ENCODE measurements at places on chromosomes 11 and 22.

GRCh38 chr11:1654388-1655167 is 25.0 kb downstream of the KRTAP5-5 start:
- DNase-seq = no peak

GRCh38 chr11:119764108-119764868 is 35.3 kb upstream of the NECTIN1 start:
- DNase-seq = no peak

- no peak for DNase-seq
Measured at GRCh38 chr22:43273902-43274484, 69.2 kb downstream of the SCUBE1 start.

DNA sequence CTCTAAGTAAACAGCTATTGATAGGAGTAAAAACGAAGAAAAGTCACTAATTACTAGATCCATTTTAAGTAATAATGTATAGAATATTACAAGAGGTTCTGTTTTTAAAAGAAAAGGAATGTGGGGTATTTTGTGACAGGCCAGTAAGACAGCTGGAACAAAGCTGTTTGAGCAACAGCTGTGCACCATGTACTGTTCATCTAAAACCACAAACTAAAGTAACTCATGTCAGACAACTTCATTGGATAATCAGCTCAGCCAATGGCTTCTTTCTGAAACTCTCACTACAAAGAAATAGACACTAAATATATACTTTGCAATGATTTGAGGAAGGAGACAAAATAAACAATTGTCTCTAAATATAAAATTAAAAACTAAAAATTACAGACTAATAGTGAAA is 16.1 kb downstream of the RRAS2 start:
- DNase-seq = no peak

DNA sequence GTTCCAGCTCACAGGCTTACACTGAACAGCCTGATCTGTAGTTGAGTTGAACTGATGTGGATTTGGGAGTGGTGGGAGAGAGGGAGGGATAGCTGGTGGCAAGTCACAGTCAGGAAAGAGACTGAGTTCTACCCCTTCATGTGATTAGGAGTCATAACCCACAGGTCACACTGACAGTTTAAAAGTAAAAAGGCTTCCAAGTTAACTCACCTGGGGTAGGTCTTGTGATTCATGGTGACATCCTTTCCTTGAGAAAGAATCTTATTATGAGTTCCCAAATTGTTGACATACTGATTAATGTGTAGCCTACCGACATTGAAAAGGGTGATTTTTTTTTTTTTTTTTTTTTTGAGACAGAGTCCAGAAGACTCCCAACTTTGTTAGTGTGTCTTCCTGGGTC is 5.4 kb downstream of the IZUMO1R start:
- DNase-seq = no peak

DNA sequence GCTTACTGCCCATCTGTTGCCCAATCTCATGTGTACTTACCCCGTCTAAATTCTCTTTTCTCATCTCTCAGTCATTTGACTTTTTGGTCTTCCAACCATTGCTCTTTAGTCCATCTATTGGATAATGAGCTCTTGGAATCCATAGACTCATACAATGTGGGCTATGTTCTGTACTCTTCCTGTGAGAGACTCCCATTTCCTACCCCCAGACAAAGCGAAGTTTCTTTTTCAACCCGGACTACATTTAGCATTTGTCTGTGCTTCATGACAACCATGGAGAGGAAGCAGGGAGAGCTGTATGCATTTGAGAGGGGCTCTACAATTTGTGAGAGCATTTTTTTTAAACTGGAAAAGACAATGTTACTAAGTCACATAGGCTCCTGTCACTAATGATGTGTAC is 4.0 kb upstream of the ARHGAP42 start:
- DNase-seq = no peak

DNA sequence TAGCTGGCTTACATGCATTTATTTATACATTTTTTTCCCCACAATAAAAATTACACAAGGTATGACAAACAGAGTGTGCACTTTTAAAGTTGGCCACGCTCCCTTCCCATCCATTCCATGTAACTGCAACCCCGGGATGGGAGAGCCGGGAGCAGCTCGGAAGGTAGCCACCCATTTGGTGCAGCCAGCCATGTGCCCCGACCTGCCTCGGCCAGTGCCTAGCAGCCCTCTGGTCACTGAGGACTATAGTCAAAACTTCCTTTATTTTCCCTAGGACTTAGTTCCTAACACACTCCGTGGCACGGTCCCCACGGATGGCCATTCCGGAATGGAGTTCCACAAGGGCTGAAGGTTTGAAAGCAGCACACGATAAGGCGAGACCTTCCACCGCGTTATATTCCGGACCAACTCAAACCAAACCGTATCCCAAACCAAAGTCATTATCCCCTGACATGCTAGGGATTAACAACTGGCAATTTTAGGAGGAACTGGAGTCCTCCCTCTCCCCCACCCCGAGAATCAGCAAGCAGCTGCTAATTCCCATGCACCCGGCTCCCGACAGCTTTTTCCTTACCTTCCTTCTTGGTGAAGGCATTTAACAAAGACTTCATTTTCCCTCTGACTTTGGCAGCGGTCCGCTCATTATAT is 426.4 kb downstream of the SHANK2 start:
- no peak for DNase-seq

GRCh38 chr11:59965424-59965823 is 1.6 kb downstream of the OOSP4A start:
- DNase-seq = no peak

DNA sequence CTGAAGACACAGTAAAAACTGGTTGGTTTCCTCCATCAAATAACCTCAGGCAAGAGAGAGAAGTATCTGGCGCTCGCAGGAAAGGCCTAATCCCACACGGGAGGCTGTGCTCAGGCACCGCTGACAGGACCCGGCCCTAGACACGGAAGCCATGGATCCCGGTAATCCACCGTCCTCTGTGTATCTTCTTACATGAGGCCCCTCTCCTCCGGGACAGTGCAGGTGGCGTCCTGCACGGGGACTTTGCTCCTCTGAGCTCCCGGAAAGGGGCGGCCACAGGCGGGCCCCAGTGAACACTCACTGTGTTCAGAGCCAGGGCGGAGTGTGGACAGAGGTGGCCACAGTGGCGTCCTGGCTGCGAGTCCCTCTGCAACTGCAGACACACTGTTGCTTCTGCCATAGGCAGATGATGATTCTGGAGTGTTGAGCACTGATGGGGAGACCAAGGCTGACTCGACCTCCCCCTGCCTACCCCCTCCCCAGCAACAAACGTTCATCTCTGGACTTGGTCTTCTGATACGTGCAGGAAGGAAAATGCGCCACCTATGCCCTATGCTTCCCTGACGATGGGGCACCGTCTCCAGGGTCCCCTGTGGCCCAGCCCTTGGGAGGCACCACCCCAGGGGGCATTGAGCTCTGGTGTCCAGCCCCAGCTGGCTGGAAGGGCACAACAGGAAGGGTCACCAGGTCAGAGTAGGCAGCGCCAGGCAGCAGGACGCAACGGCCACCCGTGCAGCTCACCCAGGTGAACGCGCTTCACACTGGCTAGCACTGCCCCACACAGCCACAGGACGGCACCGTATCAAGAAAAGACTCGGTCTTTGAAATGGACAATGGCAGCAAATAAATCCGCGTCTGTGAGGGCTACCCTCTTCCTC is 95.7 kb downstream of the TRMU start:
- DNase-seq = peak; percentile 70

- peak; percentile 18 for DNase-seq
Measured at GRCh38 chr11:1221848-1222311, 986 bp upstream of the MUC5B start.

GRCh38 chr11:74316772-74317505 is 5.5 kb upstream of the P4HA3 start:
- DNase-seq = no peak

DNA sequence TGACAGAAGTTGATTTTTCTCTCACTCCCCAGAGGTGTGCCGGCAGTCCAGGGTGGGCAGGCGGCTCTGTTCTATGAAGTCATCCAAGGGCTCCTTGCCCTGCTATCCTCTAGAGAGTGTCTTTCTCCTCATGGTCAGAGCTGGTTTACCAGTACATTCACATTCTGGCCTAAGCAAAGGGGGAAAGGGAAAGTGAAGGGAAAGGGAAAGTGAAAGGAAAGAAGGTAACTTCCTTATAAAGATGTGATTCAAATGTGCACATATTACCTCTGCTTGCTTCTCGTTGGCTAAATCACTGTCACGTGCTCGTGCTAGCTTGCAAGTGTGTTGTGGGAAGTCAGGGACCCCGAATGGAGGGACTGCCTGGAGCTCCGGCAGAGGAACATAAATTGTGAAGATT is 2.9 kb upstream of the HTATIP2 start:
- DNase-seq = no peak

- no peak for DNase-seq
Measured at GRCh38 chr11:10504490-10504889, 36.5 kb downstream of the RNF141 start.

GRCh38 chr11:116078101-116078591 is 573.9 kb upstream of the CADM1 start:
- DNase-seq = no peak

DNA sequence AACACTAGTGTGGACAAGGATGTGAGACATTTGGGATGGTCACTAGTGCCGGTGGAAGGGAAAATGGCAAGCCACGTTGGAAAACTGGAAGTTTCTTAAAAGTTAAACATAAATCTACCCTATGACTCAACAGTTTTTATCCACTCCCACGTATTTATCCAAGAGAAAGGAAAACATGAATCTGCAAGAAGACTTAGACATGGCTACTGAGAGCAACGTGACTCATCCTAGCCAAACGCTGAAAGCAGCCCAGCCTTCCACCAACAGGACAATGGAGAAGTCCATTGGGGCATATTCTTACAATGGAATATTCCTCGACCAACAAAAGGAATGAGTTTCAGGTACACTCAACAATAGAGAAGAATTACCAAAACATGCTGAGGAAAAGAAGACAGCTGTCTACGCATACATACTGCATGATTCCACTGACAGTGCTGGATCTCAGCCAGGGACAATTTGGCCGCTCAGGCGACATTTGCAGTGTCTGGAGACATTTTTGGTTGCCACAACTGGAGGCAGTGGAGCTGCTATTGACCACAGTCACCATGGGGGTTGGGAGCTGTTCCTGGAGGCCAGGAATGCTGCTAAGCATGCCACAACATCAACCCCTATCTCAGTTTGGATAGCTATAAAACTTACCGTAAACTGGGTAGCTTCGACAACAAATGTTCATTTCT is 21.2 kb downstream of the SYT13 start:
- DNase-seq = no peak

GRCh38 chr11:68308068-68308467 is 4.3 kb upstream of the LRP5 start:
- no peak for DNase-seq

DNA sequence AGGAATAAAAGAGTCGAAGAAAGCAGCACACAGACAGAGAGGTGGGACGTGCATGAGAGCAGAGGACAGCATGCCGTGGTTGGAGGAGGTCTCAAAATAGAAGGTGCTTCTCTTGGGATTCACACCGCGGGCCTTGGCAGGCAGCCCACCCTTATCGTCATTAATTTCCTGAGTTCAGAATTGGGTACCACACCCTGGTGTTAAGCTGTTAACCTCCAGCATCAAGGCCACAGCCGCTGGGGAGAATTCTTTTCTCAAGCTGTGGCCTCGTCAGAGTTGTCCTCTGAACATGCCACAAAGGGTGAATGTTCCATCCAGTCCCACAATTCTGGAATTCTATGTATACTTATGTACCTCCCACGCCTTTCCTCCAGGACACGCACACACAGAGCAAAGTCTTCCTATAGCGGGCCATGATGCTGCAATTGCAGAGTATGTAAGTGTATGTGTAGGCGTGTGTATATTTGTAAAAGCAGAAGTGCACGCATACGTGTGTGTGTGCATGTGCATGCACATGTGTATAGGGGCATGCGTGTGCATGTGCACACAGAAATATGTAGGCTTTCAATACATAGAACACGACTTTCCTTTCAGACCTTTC is 39.0 kb downstream of the ADAMTS8 start:
- peak; percentile 63 for DNase-seq

GRCh38 chr11:36292311-36292722 is 3.1 kb upstream of the COMMD9 start:
- no peak for DNase-seq

DNA sequence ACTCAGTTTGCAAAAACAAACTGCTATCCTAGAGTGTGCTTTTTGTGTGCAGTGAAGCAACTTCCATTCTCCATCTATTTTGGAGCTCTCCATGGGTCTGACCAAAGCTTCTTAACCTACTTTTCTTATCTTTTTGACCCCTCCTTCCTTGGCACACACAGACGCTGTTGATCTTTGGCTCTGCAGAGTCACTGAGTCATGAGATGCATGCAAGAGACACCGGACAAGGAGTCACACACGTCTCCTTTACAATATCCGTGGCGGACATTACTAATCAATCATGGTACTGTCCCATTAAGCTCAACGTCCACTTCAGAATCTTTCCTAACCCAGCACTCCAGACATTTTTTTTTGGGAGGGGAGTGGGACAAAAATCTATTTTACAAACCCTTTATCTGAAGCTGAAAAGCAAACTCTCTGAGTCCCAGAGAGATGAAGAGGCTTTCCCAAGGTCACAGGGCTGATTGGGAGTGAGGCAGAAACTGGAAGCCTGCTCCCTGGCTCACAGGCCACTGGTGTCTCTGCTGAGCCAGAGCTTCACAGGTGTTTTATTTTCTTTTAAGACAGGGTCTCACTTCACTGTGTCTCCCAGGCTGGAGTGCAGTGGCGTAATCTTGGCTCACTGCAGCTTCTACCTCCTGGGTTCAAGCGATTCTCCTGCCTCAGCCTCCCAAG is 165.8 kb upstream of the SYT13 start:
- no peak for DNase-seq

GRCh38 chr11:124748481-124749343 is 3.3 kb downstream of the VSIG2 start:
- peak; percentile 59 for DNase-seq

DNA sequence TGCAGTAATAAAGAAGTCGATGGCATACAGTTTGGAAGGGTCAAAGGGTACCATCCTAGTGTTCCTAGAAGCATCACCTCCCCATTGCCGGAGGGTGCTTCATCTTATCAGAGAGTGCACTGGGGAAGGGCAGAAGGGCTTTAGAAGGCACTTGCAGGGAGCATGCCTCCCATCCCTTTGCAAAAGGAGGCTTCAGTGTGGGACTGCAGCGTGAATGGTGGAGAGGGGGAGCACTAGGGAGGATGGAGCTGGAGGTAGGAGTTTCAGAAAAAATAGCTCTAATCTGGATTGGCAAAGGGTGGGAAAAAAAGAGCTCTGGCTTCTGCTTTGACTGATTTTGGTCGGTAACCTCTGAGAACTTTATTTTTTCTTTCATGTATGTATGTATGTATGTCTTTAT is 5.0 kb downstream of the NTM start:
- no peak for DNase-seq

GRCh38 chr11:63517156-63517555 is 11.3 kb downstream of the LGALS12 start:
- no peak for DNase-seq

GRCh38 chr11:92628401-92629292 is 340.8 kb upstream of the MTNR1B start:
- no peak for DNase-seq

DNA sequence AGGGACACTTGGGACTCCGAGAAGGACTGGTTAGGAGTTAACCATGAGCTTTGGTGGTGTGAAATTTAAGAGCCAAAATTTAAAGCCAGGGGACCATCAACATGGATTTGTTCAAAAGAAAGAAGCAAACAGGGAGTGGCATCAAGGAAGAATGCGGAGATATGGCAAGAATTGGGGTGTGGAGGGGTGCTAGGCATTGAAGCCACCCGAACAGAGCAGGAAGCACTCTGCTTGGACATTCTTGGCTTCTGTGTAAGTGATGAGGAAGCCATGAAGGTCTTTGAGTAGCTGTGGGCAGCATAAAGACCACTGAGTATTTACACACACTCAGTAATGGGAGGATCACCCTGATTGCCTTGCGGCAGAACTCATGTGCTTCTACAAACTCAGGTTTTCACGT is 27.2 kb upstream of the PAMR1 start:
- no peak for DNase-seq

GRCh38 chr11:9747828-9748227 is 84.0 kb downstream of the SWAP70 start:
- no peak for DNase-seq
